Stimulated activated CD8-positive, alpha-beta memory T cell treated with anti-CD3 and anti-CD28 coated beads, Interleukin-4, amount 100 ng/mL, for 1 hour (primary cell): ENCODE measurements at places on chromosomes 5 and 9.

DNA sequence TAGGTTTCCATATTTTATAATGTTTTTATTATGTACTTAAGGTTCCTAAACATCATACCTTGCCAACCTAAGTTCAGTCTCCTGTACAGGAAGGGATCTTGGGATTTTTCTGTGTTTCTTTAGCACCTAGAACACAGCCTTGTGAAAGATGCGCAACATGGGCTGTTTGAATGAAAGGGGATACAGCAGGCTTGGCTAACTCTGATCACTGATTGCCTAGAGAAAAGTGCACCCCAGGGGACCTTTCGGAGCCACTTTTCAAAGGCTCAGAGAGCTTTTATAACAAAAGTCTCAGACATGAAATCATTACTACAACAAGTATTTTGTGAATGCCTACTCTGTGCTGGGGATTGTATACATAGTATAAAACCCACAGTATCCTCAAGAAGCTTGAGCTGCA is 261.6 kb downstream of the BNC2 start:
- no peak for DNase-seq

DNA sequence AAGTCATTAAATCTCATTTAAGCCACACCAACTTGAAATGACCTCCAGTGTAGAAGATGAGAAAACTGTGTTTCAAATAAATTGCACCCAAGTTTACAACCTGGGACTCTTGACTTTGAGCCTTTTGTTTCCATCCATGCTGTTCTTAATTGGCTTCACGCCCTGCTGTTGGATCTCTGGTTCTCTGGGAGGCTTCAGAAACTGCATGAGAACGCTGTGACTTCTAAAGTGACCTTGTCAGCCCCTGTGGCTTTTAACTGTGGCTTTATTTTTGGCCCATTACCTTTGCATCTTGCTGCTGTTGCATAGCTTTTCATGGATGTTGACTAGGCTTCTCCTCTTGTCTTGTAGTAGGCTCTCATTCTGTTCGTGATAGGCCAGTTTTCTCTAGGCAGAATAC is 29.3 kb downstream of the TNFAIP8 start:
- no peak for DNase-seq

GRCh38 chr5:135028791-135029476 is 5.1 kb downstream of the PITX1 start:
- DNase-seq = no peak

GRCh38 chr5:14235872-14236271 is 92.7 kb downstream of the TRIO start:
- DNase-seq = no peak

GRCh38 chr5:97355775-97356174 is 172.7 kb upstream of the RIOK2 start:
- DNase-seq = no peak

GRCh38 chr9:75365196-75365595 is 276.9 kb downstream of the OSTF1 start:
- no peak for DNase-seq

- DNase-seq = no peak
Measured at GRCh38 chr9:72843520-72844439, 109.1 kb downstream of the ALDH1A1 start.

- no peak for DNase-seq
Measured at GRCh38 chr5:6202149-6202967, 176.0 kb downstream of the MED10 start.

DNA sequence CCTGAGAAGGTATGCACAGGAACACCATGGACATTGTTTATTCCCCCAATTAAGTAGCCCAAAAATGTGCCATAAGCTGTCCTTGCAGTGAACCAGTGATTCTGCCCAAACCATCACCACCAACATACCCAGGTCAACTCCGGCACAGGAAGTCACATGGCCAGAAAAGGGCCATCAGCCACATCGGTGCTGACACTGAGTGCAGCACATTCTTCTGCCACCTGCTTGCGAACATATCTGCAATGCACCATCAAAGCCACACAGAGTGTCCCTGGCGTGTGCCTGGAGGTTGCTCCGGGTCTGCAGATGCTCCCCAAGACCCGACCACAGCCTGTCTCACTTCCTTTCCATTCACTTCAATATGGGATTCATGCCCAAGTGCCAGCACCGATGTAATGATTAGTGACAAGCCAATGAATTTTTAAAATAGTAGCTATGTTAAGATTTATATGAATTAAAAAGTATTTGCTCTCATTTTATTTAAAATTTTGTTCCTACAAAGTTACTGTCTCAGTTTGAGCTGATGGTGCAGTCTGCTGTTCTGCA is 37.6 kb downstream of the SYK start:
- DNase-seq = no peak

DNA sequence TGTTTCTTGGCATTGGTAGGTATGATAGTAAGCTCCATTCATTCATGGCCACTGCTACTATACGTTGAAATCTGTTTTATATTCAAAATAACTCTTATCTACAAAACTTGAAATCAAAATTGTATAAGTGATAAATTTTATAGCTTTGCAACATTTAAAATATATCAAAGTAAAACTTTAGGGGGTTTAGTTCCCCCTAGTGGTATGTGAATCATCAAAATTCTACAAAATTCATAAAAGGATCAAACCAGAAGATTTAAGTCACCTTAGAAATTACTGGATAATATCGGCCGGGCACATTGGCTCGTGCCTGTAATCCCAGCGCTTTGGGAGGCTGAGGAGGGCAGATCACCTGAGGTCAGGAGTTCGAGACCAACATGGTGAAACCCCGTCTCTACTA is 243.0 kb upstream of the CDH18 start:
- DNase-seq = no peak

DNA sequence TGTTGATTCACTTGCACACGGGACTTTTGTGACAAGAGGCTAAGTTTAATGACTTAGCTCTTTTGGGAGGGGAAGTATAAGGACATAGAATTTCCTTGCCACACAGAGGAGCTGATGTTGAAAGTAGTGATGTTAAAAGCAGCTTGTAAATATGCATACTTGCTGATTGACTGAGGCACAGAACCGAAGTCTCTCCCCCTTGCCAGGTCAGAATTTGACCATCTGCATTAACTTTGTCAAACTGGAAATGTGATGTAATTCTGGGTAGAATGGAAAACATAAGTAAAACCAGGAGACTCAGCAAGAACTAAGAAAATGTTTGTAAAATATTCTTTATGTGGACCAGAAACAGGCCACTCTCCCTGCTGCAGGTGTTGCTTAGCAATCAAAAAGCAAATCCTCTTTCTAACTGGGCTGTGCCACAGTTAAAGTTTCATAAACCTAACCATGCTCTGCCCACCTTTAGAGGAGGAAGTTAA is 284.2 kb downstream of the NR3C1 start:
- DNase-seq = no peak

DNA sequence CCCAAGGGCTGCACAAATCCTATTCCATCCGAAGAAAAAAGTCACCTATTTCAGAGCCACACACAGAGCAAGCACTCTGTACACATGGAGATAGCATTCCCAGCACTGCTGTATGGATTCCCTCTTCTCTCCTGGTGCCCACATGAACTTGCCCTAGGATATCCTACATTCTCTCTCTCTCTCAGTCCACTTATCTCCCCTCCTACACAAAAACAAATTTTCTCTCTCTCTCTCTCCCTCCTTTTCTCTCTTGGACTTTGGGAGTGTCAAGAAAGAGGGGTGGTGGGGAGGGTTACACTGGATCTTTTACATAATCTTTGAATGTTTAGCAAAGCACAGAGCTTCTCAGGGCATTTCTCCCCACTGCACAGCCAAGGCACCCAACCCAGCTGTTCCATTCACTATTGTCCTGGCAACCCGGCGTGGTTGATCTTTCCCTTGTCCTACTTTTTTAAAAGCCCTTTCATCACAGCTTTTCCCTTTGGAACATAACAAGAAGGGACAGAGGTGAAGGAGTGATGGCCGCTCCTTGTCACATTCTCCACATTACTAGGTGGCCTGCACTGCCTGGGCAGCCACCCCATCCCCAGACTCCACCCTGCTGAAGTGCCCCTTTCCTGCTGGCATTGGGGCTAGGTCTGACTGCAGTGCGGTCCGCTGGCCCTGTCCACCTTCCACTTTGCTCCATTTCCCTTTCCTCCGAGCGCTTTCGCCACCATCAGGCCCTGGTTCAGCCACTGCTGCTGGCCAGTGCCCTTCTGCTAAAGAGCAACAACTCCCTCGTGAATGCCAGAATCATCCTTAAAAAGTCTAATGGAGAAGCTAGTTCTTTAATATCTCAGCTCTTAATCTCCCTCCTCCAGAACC is 22.2 kb upstream of the SLC1A3 start:
- no peak for DNase-seq

- no peak for DNase-seq
Measured at GRCh38 chr9:116450378-116451139, 236.5 kb upstream of the TRIM32 start.

DNA sequence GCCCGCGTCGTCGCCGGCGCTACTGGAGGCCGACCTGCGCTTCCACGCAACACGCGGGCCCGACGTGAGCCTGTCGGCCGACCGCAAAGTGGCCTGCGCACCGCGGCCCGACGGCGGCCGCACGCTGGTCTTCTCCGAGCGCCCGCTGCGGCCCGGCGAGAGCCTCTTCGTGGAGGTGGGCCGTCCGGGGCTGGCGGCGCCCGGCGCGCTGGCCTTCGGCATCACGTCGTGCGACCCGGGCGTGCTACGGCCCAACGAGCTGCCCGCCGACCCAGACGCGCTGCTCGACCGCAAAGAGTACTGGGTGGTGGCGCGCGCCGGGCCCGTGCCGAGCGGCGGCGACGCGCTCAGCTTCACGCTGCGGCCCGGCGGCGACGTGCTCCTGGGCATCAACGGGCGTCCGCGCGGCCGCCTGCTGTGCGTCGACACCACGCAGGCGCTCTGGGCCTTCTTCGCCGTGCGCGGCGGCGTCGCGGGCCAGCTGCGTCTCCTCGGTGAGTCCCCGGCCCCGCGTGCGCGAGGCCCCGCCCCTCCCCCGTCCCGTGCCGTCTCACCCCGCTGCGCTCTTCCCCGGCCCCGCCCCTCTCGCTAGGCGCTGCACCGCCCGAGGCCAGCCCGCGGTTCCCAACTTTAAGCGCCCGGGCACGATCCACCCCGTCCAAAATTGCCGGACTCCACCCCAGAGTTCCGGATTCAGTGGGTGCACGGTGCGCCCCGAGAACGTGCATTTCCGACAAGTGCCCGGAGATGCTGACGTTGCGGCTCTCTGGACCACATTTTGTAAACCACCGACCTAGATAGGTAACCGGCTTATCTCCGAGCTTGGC is 42.8 kb downstream of the NEURL1B start:
- DNase-seq = peak; percentile 45

- no peak for DNase-seq
Measured at GRCh38 chr9:119240546-119240945, 128.7 kb downstream of the BRINP1 start.
